T-cell (primary cell): ENCODE measurements at places on chromosomes 2 and 18. TPM values are rescaled to one million over a fixed set of nuclear protein-coding genes. Genes with fewer than 3 reads are reported as not detected.

Gene EML6
- 2.6 TPM for total RNA-seq

Gene DCDC2C
- not detected for total RNA-seq

Gene TRIB2
- total RNA-seq, result 119 TPM

Gene PRKAG3
- total RNA-seq, result not detected

Gene FBLN7
- total RNA-seq, result 12.9 TPM

- no peak for DNase-seq
- no peak overlapping the region for H3K4me3 ChIP-seq
- H3K27ac ChIP-seq, result no peak overlapping the region
- H3K4me1 ChIP-seq, result no peaks in the 10 kb centered on the region
- H3K36me3 ChIP-seq, result no peaks in the 10 kb centered on the region
Observed at GRCh38 chr2:234596696-234597575, 100.1 kb upstream of the ARL4C start.

DNA sequence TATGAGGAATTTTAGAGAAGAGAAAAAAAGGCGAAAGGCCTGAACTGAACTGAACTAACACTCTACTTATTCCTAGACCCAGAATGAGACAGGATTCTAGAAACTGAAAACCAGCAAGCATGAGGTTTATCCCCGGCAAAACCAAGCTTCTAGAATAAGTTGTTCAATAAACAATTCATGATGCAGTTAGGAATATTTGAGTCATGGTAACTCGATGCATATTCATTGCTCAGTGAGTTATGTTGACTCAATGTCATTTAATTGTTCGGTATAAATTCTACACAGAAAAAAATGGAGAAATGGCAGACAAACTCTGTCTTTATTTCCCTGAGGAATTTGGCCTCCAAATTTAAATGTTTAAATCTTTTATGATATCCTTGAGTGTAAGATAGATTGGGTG is 321.5 kb downstream of the SATB2 start:
- H3K4me1 ChIP-seq, result no peaks in the 10 kb centered on the region
- no peaks in the 10 kb centered on the region for H3K27me3 ChIP-seq
- no peak overlapping the region for H3K4me3 ChIP-seq
- no peaks in the 10 kb centered on the region for H3K36me3 ChIP-seq
- no peak for DNase-seq
- no peak overlapping the region for H3K27ac ChIP-seq

- peak overlapping the region; percentile 1 for H3K4me3 ChIP-seq
- H3K4me1 ChIP-seq, result no peaks in the 10 kb centered on the region
- peaks cover 85% of the 10 kb centered on the region for H3K27me3 ChIP-seq
- no peak overlapping the region for H3K27ac ChIP-seq
- DNase-seq, result no peak
Observed at GRCh38 chr2:44952143-44952805, 10.8 kb downstream of the SIX3 start.

- no peak overlapping the region for H3K27ac ChIP-seq
- H3K4me1 ChIP-seq, result no peaks in the 10 kb centered on the region
- H3K4me3 ChIP-seq, result no peak overlapping the region
- no peaks in the 10 kb centered on the region for H3K36me3 ChIP-seq
Observed at GRCh38 chr18:37393945-37394609, 171.5 kb downstream of the CELF4 start.

- H3K27me3 ChIP-seq, result no peaks in the 10 kb centered on the region
- no peaks in the 10 kb centered on the region for H3K36me3 ChIP-seq
- DNase-seq, result no peak
- H3K27ac ChIP-seq, result no peak overlapping the region
Observed at GRCh38 chr18:69246027-69246426, 154.7 kb upstream of the DOK6 start.

DNA sequence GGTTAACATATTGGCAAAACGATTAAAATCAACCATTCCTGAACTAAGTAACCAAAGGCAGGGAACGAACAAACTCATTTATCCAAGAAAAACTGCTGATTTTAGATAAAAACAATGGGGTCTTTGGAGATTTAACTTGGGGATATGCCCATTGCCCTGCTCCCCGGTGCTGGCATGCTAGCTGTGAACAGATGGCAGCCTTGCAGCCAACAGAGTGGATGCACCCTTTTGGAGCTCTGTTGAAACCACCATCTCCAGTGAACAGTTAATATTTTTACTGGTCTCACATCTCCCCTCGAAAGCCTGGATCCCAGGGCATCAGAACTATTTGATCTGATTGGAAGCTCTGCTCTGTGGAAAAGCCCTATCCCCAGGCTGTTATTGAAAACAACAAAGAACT is 303.1 kb downstream of the TGIF1 start:
- no peaks in the 10 kb centered on the region for H3K27me3 ChIP-seq
- no peak for DNase-seq
- H3K36me3 ChIP-seq, result no peaks in the 10 kb centered on the region
